ENCODE measurements at places on chromosomes 11 and 22.

GRCh38 chr11:35424157-35424940 is 5.0 kb upstream of the SLC1A2 start:
- no peak for DNase-seq

DNA sequence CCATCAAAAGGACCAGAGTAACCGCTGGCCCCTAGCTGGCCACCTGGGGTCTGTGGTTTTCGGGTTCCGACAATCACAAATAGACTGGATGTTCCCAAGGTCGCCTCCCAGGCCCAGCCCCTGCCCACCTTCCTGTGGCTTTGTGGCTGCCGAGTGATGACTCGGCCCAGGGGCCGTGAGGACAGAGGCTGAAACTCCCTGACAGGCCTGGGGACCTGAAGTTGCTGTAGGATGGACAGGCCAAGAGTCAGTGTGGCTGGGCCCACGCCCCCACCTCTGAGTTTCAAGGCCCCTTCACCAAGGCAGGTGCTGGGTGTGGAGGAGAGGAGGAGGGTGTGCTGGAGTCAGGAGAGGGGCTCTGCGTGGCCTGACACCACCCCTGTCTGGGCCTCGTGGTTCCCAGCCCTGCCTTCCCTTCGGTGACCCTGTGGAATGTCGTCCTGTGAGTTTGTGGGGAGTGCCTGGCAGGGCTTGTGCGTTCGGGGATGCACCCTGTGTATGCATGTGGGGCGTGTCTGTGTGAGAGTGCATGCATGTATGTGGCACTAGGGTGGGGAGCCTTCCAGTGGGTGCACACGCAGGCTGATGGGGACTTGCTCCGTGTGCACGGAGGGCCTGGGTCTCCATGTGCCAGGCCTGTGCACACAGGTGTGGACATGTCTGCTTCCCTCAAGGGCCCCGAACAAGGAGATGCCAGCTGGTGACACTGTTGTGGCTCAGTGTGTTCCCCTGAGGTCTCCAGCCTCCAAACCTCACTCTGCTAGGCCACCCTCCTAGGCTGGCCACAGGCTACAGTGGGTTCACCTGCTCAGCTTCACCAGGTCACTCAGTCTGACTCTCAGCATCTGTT is 8.4 kb upstream of the MGAT3 start:
- no peak for DNase-seq

DNA sequence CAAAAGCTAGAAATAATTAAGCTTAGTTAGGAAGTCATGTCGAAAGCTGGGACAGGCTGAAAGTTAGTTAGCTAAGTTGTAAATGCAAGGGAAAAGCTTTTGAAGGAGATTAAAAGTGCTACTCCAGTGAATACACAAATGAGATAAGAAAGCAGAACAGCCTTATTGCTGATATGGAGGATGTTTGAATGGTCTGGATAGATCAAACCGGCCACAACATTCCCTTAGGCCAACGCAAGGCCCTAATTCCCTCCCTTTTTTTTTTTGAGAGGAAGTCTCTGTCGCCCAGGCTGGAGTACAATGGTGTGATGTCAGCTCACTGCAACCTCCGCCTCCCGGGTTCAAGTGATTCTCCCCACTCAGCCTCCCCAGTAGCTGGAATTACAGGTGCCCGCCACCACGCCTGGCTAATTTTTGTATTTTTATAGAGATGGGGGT is 23.3 kb upstream of the WEE1 start:
- no peak for DNase-seq

DNA sequence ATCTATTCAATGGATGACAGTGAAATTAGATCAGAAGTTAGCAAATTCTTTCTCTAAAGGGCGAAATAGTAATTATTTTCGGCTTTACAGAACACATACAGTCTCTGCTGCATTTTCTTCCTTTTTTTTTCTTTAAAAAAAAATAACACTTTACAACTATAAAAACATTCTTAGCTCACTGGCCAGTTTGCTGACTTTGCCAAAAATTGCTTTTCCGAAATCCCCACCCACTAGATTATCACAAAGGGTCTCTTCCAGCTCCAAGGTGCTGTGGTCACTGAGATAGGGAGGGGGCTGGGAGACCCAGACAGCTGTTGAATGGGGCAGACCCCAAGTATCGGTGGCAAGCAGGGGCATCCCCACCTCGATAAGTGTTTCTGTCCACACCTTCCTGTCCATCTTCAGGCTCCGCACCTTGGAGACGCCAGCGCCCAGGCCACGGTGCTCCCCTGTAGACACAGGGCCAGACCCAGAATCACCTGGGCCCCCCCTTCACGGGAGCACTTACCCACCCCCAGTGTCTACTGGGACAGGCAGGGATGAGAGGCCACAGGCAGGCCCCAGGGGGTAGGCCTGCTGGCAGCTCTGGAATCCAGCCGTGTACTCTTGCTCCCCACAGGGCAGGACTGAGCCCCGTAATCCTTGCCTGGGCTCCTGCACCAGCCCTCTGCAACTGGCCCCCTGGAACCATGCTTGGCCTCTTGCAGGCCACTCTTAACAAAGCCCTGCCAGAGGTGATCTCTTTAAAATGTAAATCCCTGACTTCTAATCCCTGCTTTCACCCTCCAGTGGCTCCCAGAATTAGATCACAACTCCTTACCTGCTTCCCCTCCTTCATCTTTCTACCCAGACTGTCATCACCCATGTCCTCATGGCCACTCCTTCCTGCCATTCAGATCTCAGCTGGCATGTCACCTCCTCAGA is 31.5 kb upstream of the PDE2A start:
- DNase-seq, result no peak

DNA sequence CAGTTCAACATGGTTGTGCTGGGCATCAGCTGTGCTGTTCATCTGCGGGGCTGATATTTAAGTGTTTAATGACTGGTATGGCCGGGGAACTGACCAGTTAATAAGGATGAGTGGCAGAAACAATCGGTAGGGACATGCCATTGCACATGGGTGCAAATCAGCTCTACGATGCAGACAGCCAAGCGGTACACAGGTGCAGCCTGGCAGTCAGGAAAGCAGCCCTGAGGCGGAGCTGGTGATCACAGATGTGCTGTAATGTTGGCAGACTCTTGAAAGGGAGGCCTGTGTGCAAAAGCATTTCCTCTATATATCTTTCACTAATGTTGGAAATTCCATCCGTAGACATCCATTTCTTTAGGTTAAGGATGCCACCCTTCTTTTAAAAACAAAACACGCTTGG is 1.1 kb downstream of the MMP20 start:
- no peak for DNase-seq

DNA sequence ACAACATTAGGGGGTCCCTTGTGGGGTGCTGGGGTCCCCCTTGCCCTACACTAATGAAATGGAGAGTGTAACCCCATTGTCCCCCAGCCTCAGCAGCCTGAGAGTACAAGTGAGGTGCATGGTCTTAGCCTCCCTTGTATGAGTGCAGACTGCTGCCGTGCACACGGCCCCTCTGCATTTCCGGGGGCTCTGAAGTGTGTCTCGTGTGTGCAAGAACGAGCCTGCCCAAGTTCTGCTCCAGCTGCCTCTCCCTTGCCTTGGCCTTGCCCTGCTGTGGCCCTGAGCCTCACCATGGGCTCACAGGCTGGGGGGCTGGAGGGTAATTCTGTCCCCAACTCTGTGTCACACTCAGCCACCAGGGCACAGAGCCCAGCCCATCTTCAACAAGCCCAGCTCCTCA is 5.2 kb upstream of the EHD1 start:
- no peak for DNase-seq
